ENCODE measurements at places on chromosomes 12 and 14.
A peak's percentile ranks its signal among the peaks of the same experiment; 100 is the strongest.

DNA sequence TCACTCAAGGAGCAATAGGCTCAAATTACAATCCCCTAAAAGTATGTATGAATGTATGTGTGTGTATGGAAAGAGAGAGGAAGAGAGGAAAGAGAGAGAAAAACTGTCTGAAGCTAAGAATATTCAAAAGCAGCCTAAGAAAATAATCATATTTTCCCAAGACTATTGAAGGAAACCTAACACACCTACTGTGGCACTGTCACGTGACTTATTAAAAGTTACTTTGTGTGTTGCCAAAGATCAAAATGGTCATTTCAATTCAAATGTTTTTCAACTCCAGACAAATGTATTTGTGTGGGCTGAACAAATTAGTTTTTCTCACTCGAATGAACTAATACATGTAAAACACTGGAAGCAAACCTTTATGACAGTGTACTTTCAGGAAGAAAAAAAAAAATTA lies 368.9 kb upstream of the RPL10L start:
- DNase-seq: no peak

DNA sequence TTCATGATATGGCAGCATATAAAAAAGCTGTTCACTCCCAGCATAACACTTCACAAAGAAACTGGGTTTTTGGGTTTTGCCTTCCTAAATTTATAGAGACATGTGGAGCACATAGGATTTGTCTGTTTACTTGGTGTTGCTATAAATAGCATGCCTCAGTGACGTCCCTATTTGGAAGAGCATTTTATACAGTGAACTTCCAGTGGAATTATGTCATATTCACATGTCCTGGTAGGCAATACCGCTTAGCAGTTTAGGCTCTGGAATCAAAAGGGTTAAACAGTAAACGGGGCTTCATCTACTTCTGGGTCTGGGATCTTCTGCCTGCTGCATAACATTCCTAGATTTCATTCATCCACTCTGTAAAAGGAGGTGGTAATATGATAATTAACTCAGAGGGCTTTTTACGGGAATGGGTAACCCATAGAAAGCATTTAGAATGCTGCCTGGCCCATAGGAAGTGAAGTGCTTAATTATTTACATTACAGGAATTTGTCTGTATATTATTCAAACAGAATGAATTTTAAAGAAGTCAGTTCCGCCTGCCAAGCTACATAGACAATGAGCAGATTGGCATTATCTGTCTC lies 396.1 kb downstream of the TMTC2 start:
- no peak for DNase-seq

- peak; percentile 9 for DNase-seq
These were observed 409.6 kb downstream of the APAF1 start for GRCh38 chr12:99054601-99055128.

DNA sequence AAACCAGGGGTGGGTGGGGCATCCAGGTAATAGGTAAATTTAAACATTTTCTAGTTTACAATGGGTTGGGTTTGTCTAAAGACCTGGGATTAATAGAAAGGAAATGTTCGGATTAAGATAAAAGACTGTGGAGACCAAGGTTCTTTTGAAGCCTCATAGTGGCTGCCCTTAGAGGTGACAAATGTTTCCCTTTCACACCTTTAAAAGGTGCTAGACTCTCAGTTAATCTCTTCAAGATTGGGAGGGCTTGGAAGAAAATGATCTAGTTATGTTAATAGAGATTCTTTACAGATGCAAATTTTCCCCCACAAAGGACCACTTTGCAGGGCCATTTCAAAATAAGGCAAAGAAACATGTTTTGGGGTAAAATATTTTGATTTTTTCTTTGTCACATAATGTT lies 39.0 kb downstream of the TMTC2 start:
- no peak for DNase-seq
